ENCODE measurements at places on chromosomes 1 and 21. TPM values are rescaled to one million over a fixed set of nuclear protein-coding genes. Genes with fewer than 3 reads are reported as not detected.

LORICRIN gene
- total RNA-seq: not detected

PPFIA4 gene
- 0.81 TPM for total RNA-seq

PRAMEF26 gene
- not detected for total RNA-seq

GRCh38 chr1:21623410-21623961 lies 45.7 kb downstream of the RAP1GAP start:
- ATAC-seq: no peak

PLEKHA6 gene
- total RNA-seq: 8.7 TPM

LCE1A gene
- total RNA-seq: not detected

DNA sequence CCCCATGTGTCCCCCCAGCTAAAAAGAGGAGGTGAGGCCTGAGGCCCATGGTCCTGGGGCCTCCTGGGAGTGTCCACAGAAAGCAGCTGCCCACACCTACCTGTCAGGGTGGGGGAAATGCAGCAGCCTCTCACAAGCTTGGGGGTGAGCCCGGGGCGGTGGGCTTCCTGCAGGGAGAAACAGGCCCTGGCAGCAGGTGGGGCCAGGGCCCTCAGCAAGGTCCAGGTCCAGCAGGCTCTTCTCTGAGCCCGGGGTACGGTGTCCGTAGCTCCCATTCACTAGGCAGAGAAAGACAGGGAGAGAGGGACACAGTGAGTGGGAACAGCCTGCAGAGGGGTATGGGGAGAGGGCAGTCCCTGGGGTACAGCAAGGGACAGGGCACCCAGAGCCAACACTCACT lies 139.0 kb downstream of the GLIS1 start:
- no peak for ATAC-seq

IL23R gene
- total RNA-seq: not detected

GRCh38 chr1:15460708-15461095 lies 4.2 kb downstream of the CELA2A start:
- no peak for ATAC-seq

KCNJ9 gene
- total RNA-seq: not detected

DNA sequence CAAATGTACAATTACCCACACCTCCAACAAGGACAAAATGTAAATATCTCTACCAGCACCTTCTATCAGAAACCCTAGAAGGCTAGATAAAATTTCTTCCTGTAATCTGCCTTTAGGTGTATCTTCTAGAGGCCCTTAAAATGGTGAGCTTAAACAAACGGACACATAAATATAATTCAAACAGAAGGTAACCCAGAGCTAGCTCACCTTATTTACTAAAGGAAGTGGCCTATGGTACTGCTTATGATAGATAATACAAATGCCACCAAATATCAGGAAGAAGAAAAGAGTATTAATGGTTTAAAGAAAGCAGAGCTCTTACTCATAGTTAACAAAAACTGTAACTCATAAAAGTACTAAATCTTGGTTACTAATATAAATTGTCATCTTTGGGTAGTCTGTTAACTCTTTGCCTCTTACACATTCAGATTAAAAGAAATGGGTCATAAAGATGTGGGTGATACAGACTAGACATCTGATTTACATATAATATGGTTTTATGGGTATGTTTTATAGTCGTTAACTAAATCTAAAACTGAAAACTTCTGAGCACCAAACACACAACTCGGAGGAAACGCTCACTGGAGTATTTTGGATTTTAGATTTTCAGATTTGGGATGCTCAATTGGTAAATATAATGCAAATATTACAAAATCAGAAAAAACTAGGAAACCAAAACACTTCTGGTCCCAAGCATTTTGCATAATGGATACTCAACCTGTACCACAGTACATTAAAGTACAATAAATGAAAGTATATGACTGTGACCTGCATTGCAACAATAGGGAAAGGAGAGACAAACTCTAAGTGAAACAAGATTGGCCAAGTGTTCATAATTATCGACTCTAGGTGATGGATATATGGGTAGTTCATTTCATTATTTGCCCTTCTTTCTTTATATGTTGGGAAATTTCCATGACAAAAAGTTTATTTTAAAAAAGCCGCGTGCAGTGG lies 23.2 kb downstream of the TRIT1 start:
- ATAC-seq: no peak

GRCh38 chr1:94727846-94728715 lies 92.1 kb upstream of the SLC44A3 start:
- no peak for ATAC-seq

MEX3A gene
- total RNA-seq: 0.49 TPM

RIMKLA gene
- total RNA-seq: 2.9 TPM

- no peak for ATAC-seq
Measured at GRCh38 chr1:82384776-82385175, 584.0 kb downstream of the ADGRL2 start.

GRCh38 chr1:73593364-73593763 lies 604.6 kb downstream of the LRRIQ3 start:
- peak; percentile 50 for ATAC-seq

DNA sequence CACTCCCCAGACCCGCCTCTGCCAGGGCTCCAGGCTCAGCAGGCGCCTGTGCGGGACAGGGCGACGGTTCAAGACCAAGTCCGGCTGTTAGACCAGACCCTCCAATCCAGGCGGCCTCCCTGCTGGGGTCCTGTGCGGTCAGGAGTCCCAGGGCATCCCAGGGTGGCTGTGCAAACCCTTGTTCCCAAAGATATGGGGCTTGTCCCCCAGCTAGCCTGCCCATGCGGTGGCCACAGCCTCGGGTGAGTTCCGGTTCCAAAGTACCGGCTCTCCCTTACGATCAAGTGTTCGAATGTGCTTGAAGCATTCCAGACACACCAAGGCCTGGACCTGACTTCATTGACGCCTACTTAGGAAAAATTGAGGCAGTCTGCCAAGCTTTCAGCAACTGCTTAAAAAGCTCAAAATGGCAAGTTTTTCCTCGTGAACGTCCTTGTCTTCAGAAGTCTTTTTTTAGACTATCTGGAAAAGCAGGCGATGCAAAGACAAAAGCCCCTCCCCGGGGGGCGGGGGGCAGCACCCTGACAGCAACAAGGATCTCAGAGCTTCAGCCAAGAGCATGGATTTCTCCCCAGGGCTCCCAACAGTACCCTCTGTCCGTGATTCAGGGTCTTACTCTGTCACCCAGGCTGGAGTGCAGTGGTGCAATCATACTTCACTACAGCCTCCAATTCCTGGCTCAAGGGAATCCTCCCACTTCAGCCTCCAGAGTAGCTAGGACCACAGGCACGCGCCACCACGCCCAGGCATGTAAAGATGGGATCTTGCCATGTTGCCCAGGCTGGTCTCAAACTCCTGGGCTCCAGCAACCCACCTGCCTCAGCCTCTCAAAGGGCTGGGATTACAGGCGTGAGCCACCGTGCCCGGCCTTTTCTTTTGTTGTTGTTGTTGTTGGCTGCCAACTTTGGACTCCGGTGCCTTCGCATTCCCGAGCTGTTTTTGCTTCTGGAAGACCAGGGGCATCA lies 2.3 kb downstream of the FAAP20 start:
- no peak for ATAC-seq

SUSD4 gene
- total RNA-seq: 5.3 TPM

- no peak for ATAC-seq
Measured at GRCh38 chr1:6010554-6010953, 18.3 kb upstream of the NPHP4 start.

DNA sequence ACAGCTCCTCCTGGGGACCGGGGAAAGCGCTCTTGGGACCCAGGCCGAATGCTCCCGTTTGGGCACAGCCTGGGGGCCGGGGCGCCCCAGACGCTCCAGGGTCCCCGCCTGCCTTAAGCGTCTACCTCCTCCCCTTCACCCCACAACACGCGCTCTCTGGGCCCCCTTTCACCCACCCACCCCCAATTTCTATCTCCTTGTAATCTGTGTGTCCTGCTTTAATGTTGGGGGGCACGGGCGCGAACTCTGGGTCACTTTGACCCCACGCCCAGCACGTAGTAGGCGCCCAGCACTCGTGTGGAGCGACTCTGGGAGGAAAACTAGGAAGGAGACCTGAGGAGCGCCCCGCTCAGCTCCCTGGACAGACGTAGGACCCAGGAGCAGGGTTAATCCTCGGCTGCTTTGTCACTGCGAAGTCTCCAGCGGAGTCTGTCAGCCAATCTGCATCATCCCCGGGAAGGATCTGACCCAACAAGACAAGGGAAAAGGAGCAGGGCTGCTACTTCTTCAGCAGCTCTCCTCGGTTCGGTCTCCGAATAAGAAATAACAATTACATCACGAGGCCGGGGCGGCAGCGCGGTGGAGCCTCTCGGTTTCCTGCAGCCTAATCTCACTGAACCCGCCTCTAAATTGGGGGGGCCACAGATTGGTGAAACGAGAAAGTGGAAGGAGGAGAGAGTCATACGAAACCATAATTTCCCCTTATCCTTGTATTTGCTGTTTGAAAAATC lies 757 bp upstream of the NRIP1 start:
- ATAC-seq: peak; percentile 72

DNA sequence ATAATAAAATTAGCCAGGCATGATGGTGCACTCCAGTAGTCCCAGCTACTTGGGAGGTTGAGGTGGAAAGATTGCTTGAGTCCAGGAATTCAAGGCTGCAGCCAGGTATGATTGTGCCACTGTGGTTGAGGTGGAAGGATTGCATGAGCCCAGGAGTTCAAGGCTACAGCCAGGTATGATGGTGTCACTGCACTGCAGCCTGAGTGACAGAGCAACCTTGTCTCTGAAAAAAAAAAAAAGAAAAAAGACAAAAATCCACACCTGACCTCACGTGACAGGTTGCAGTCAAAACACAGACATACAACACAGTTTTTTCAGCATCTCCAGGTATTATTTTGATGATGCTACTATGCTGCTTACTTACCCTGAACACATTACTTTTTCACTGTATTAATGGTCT lies 4.3 kb upstream of the AK2 start:
- ATAC-seq: no peak

PLA2G4A gene
- 9.7 TPM for total RNA-seq

DNA sequence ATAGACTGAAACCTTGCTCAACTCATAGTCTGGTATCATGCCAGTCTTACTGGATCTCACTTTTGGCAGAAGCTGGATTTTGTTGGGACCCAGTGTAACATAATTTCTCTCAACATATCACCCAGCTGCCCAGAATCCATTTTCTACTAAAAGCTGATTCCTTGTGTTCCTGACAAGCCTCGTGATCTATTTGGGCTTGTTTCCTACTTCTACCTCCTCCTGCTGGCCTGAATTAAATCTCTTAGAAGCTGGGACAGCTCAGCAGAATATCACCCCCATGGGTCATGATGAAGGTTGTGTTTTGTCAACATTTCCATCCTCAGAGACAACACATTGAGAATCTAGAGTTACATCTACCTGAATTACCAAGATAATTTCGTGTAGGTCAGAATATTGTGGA lies 7.7 kb downstream of the GOLT1A start:
- ATAC-seq: no peak

GRCh38 chr1:66438062-66438461 lies 95.9 kb upstream of the SGIP1 start:
- ATAC-seq: no peak

DNA sequence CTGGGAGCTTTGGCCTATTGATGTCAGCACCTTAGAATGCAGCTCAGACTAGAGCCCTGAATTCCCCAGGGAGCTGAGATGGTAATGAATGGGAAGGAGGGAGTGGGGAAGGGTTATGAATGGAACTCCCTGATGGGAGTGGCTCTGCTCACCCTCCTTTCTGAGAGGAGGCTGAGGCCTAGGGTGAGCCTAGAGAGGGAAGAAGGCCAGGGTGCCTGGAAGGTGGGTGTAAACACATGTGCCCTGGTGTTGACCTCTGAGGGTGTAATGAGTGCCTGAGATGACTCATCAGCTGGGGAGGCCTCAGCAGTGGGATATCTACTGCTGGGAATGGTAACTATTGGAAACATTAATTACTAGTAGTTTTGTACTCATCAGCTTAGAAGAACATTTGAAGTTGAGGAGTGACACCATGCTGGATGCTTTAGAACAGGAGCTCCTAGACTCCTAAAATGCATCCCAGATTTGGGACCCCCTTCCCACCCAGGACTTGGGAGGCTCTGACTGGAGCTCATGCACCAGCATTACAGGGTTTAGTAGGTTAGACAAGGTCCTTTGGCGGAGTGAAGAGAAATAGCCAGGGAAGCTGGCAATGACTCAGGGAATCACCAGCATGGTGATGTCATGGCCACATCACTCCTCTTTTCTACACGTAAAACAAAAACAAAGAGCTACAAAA lies 16.0 kb upstream of the PIGV start:
- peak; percentile 75 for ATAC-seq

DNA sequence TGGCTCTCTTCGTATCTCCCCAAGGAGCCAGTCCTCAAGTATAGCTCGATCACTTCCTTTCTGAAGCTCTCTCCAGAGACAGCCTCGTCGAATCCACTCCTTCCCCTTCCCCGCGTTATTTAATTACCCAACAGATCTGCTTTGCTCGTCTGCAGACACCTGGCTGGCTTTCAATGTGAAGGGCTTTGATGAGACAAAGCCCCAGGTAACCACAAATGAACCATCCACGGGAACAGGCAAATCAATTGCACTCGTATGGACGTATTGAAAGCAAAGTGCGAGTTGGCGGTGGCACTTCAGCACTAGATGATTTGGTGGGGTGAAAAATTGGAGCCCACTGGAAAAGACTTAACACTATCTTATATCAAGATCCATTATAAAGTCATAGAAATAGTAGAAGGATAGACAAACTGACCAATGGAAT lies 364 bp upstream of the BCAR3 start:
- no peak for ATAC-seq

GRCh38 chr1:18166929-18167328 lies 59.3 kb downstream of the IGSF21 start:
- no peak for ATAC-seq

CYP4Z1 gene
- 1.6 TPM for total RNA-seq

DNA sequence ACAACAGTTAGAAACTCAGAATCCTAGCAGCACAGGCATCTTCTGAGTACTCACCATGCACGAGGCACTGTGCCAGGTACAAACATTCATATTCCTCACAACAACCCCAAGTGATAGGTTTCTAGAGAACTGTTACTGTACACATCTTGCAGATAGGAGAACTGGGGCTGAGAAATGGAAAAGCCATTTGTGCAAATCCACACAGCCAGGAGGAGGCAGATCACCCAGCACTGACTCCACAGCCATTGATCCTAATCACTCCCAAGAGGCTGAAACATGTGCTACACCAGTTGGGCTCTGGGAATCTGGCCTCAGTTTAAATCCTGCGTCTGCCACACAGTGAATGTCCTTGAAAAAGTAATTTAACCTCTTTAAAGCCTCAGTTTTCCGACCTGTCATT lies 151.0 kb downstream of the ST6GALNAC5 start:
- ATAC-seq: no peak

GRCh38 chr1:111731956-111732355 lies 7.2 kb downstream of the INKA2 start:
- no peak for ATAC-seq

- no peak for ATAC-seq
Measured at GRCh38 chr1:218171302-218171893, 113.7 kb upstream of the RRP15 start.
